ENCODE measurements at places on chromosomes 5 and 9.
A peak's percentile ranks its signal among the peaks of the same experiment; 100 is the strongest.

DNA sequence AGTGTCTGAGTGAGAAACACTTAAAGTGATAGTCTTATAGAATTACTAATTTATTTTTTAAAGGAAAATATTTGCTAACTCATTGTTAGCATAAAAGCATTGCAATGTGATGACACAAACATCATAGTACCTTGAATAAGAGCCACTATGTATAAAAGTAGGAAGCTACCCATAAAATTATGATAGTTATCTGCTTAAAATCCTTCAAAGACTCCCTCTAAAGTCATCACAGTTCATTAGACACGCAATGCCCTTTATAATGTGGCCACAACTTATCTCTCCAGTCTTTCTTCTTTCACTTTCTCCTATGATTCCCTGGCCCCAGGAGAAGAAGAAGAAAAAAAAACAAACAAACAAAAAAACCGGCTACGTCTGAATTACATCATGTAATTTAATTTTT, 1144.0 kb upstream of the NUDT12 start:
- DNase-seq: no peak

DNA sequence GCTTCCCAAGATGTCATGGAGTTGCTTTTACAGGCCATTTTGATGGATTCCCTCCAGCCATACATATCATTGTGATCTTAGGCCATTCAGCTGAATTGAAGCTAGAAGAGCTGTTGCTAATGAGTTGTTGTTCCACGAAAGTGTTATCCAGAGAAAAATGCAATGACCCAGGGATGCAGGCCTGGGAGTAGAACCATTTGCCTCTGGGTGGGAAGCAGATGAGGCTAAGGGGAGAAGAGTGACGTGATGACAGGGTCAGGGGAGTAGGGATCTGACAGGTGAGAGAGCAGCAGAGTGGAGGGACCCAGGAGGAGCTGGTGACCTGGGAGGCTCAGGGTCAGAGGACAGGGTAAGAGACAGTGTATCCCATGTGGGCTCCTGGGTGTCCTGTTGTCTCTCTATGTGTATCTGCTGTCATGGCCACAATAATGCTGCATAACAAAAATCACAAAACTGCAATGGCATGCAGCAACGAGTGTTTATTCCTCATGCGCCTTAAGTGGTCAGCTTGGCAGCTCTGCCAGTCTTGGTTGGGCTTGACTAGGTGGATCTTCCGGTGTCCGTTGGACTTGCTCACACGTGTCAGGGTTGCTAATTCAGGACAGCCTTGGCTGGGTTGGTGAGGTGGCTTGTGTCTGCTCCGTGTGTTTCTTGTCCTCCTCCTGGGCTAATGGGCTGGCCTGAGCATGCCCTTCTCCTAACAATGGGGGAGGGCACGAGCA, 90.6 kb downstream of the LIFR start:
- no peak for DNase-seq

DNA sequence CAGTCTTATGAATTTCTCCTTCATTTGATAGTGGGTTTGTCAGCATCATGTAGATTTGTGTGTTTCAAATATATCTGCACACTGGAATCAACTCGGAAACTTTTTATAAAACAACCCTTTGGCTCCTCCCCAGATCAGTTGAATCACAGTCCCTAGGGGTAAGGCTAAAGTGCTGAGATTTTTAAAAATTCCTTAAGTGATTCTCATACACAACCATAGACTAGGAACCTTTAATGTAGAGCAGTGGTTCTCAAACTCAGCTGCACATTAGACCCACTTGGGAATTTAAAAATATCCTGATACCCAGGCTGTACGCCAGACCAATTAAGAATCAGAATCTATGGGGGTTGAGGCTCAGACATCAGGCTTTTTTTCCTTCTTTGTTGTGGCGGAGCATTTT, 17.5 kb upstream of the JAK2 start:
- DNase-seq: no peak

DNA sequence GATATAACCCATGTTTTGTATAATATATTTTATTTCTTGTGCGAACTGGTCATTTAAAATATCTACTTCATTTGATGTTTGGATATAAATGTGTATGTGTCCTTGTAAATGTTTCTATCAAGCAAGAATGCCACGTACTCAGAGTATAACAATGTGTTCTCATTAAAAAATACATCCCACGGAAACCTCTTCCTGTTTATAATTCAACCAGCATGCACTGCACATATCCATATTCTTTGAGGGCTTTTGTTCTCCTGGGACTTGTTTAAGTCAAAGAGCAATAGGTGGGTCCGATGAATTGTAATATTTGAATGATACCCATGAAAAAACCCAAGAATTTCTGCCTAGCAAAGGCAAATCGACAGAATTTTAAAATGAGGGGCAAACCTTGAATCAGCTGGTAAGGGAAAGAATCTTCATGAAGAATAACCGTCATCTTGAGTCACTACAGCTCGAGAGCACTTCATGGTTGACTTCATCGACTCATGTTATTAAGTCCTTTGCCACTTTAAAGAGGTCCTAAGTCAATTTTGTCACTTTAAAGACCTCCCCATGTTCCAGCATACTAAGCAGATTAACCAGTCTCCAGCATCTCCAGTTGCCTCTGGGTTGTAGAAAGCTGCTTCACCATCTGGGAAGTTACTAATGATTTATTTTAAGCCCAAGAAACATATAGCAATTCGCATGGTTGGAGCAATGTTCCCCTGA, 80.6 kb downstream of the NPR3 start:
- no peak for DNase-seq

GRCh38 chr9:131046581-131047202, 37.7 kb downstream of the LAMC3 start:
- DNase-seq: peak; percentile 47

GRCh38 chr5:93585041-93585766, 2.2 kb downstream of the NR2F1 start:
- DNase-seq: no peak

GRCh38 chr9:110995420-110996340, 42.6 kb downstream of the LPAR1 start:
- DNase-seq: no peak

GRCh38 chr9:71941060-71941568, 29.7 kb downstream of the C9orf85 start:
- DNase-seq: no peak

Data from stimulated activated CD8-positive, alpha-beta memory T cell treated with anti-CD3 and anti-CD28 coated beads, Interleukin-7, amount 100 ng/mL, for 48 hours (primary cell).